ENCODE measurements at places on chromosomes 3 and 15.

DNA sequence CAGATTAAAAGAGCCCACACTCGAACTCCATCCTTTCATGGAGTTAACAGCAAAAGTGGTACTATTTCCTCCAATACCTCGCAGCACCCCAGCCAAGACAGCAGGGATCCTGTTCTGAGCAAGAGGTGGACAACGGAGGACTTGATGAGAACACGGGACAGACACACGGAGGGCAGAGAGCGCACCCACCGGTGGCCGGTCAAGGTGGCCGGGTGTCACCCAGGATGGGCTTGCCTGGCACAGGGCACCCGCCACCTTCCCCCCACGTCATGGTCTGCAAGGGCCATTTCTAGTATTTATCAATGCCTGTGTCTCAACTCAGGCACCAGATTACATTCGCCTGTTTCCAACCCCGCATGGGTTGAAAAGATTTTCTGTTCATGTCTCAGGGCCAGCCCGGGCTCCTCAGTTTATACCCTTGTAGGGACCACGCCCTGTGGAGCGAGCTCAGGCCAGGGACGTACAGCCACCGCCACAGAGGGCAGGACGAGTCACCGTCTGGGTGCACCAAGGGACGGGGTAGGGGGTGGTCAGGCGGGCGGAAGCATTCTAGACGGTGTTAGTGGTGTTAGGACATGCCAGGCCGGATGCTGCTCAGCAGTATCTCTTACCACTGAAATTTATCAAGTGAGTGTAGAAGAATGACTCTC lies 64.2 kb downstream of the CYFIP1 start:
- DNase-seq, result no peak

DNA sequence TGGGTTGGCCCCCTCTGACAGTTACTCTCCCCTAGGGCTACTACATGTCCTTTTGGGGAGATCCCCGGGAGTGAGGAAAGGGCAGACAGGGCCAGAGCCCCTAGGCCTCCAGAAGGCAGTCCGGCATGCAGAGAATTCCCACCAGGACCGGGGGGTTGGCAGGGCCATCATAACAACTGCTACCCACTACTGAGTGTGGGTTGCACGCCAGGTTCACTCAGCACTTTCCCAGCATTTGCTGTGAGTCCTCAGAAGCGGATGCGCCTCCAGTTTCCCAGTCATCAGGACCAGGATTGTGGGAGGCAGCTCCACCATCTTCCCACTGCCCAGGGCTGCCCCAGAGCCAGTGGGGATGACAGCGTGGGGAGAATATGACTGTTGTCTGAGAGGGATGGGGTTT lies 51.2 kb upstream of the HERC1 start:
- no peak for DNase-seq

DNA sequence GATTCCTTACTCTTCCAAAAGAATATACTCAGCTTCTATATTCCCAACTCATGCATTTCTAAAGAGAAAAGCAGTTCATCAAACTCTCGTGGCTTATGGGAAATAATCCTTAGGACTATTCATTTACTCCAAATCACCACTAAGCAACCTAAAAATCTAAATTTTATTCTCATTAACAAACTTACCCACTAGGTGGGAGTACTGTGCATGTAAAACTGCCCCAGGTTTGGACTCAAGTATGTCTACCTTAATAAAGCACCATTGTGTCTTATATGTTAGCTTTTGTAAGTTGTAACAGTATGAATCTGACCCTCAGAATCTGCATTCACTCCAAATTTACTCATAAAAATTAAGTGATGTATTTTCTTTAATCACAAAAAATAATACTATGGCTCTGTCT lies 25.3 kb downstream of the RAD18 start:
- no peak for DNase-seq

DNA sequence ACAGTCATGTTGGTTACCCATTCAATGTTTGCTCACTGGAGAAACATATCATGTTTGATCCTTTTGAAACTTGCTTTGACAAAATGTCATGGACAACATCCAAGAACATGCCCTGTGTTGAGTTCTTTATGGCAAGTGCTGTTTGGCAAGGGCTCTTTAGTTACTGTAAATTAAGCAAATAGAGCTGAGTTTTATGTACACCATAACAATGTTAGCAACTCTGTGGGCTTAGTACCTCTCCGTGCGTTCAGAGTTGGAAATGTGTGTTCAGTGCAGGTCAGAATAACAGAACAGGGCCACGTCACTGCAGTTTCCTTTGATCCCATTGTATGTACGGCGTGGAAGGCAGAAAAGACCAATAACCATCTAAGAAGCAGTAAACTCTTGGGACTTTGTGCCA lies 132.5 kb downstream of the MYRIP start:
- DNase-seq, result no peak

DNA sequence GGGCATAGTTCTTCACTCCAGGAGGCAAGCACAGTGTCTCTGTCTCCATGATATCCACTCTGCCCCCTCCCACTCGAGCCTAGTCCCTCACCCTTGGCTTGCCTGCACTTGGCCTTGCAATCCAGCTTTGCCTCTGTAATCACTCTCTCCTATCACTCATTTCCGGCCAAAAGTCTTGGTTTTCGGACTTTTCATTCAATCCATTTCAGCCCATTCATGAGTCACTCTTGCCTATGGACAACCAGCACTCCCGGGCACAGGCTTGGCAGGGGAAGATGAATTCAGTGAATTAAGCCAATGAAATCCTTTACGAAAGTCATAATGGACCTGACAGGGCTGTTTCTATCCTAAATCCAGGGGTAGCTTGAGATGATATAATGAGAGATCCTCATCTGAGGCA lies 21.7 kb downstream of the DAZL start:
- no peak for DNase-seq

GRCh38 chr3:133115176-133115575 lies 77.0 kb downstream of the TMEM108 start:
- DNase-seq, result no peak

DNA sequence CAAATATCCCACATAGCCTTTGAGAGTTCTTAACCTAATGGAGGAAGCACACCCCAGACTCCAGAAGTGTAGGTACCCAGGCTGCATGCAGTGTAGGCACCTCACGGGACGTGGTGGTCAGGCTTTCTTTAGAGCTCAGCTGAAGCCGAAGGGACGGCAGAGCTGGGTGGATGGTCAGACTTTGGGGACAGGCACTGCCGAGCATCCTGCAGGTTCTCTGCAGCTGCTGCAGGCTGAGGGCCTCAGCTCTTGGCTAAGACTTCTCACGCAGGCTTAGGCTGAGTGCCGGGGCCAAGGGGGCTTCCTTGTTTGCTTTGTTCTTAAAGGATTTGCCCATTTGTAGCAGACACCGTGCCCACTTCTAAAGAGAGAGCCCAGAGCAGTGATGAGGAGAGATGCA lies 177.0 kb downstream of the RAB11A start:
- DNase-seq, result no peak

DNA sequence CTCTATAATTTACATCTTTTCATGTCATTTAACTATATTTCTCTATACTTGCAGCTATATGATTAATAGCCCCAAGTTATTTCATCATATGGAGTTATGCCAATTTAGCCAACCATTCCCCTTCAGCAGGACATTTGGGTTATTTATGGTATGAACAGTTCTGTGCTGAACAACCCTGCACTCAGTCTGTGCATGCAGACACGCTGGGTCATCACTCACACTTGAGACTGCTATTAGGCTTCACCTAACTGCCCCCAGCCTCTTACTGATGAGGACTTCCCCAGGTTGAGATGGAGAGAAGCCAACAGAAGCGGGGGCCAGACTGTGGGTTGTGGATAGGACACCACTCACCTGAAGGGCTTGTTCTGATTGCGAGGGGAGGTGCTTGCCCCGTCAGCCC lies 7.3 kb downstream of the TADA3 start:
- DNase-seq, result no peak

GRCh38 chr3:117282566-117282965 lies 573.0 kb downstream of the TUSC7 start:
- no peak for DNase-seq

GRCh38 chr3:51692980-51693395 lies 13.9 kb upstream of the GRM2 start:
- DNase-seq, result no peak

DNA sequence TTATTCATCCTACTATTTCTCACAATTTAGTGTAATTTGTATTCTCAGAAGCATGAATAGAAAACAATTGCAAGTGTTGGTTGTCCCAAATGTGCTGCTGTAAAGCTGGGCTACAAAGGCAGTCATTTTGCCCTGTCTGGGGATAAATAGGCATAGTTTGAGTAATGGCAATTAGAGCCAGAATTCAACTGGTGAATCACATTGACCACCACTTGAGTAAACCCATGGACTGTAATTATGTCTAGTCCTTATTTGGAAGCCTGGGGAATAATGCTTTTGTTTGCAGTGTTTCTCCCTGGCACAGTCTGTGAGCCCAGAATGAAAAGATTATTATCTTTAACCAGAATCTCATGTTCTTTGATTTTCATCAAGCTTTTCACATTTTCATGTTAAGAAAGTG lies 30.5 kb upstream of the CHL1 start:
- no peak for DNase-seq

DNA sequence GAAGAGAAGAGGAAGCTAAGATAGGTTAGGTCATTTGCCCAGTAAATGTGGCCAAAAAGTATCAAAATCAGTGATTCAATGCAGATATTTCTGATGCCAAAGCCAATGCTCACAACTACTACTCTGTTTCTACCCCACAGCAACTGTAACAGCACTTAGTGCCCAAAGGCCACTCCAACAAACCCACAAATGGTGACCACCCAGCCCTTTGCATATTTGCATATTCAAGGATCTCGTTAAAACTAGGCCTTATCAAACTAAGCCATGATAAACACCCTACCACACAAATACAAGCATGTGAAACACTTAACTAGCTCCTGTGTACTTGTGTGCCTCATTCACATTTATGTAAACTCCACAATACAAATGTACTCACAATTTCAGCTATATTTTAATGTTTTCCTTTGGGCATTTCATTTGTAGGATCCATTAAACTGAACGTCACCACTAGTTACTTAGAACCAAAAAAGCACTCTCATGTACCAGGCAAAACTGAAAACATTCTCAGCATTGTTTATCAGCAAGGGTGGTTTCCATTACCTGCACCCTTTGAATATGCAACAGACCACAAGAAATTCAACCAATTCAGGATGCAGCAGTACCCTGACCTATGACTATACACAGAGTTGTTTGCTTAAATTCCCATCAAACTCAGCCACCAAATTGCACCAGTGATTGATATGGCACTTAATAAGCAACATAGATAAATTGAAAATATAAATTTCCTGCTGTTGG lies 111.2 kb upstream of the STT3B start:
- no peak for DNase-seq

- no peak for DNase-seq
These were observed 113.5 kb downstream of the FNDC3B start for GRCh38 chr3:172152874-172153273.

DNA sequence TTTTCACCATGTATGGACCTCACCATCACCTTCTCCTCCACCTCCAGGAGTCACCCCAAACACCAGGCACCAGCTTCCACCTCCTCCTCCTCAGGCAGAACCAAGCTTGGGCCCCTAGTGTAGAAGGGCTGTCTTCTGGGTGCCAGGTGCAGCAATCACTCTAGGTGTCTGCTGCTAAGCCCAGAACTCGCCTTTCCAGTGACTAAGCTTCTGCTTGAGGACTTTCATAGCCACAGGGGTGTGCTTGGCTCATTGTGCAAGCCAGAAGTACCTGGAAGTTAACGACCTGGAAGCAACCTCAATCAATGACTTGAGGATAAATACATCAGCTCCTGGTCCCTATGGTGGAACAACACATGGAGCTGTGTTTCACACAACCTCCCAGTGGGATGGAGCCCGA lies 49.8 kb upstream of the PXYLP1 start:
- no peak for DNase-seq

GRCh38 chr3:46517016-46517783 lies 19.4 kb downstream of the RTP3 start:
- DNase-seq, result no peak

DNA sequence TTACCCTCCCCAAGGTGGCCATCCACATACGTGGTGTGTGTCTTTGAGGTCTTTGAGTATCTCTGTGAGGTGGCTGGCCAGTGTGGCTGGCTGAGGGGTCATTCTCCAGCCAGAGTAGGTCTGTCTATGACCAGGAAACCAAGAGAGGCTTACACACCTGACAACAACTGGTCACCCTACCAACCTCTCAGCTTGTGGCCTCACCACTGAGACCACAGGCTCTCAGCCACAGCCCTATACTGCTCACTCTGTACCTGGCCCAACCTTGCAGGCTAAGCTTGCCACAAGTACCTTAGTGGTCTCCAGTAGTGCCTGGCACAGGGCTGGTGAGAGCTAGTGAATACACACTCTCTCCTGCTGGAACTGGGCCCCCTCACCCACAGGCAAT lies 5.1 kb downstream of the HEMK1 start:
- no peak for DNase-seq

DNA sequence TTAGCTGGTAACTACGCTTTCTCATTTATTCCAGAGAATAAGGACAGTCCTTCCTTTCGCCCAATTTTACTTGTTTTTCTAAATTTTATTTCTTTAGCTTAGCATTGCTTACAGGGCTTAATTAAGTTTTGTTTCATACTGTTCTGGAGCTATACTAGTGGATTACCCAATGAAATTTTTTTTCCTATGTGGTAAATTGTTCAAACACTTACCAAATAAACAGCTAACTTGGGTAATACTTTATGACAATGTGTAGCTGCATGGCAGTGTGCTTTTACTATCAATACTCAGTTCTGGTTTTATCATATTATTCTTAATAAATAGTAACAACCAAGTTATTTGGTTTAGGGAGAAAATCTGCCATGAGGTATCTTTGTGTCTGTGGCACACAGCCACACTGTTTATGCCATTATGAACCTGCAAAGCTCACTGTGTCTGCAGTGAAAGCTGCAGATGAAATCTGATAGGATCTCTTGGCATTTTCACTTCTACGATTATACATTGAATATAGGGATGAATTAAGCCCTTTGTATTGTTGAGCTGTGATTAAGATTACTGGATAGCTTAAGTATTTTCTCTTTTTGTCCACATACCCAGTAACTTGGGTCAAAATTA lies 37.2 kb downstream of the UBE2E2 start:
- DNase-seq, result no peak

- no peak for DNase-seq
These were observed 89.8 kb upstream of the RARB start for GRCh38 chr3:25338158-25338725.
